Activated T-helper 9 cell treated with anti-CD3 and anti-CD28 coated beads, Interleukin-2, amount 50 U/mL, for 16 hours (primary cell): ENCODE measurements at places on chromosomes 4 and X.

- no peak for DNase-seq
Observed at GRCh38 chr4:43776371-43776770, 672.2 kb downstream of the KCTD8 start.

DNA sequence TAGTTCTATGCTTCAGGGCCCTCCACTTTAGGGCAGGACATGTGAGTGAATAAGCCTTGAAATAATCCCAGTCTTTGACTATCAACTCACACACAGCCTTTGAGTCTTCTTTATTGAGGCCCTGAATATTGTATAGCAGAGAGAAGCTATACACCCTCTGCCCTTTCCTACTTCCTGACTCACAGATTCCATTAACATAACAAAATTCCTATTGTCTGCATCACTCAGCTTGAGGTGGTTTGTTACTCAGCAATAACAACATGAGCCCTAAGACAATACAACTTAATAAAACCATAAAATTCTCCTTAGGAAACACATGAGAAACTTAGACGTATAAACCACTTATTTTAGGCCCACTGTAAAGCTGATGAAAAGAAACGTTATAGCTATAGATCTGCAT lies 680.3 kb upstream of the DIAPH2 start:
- no peak for DNase-seq

DNA sequence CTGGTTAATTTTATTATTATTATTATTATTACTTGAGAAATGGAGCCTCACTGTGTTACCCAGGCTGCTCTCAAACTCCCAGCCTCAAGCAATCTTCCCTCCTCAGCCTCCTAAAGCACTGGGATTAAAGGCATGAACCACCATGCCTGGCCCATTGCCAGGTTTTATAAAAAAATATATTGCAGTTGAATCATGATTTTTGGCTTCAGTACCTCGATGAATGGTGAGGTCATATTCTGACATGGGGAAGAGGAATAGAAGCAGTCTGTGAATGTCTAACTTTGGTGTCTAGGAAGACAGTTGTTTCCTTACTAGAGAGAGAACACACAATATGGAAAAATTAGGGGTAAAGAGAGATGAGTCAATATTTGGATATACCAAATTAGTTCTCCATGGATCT lies 32.0 kb downstream of the CCSER1 start:
- no peak for DNase-seq

DNA sequence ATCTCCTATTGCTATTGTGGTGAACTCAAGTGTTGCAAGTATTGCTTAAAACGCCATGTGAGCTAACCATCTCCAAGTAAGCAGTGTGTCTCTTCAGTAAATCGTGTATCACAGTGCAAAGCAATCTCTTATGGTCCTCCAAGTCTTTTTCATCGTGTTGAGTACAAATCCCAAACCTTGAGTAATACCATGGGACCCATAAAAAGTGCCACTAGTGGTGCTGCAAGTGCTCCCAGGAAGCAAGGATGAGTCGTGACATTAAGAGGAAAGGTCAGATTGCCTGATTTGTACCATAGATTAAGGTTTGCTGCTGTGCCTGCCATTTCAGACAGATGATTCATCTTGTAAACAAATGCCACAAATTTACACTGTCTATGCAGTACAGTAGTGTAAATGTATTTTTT lies 66.9 kb upstream of the BMPR1B start:
- no peak for DNase-seq

- DNase-seq = no peak
Observed at GRCh38 chr4:143433231-143433630, 80.3 kb upstream of the SMARCA5 start.

GRCh38 chr4:157667836-157668235 lies 447.3 kb downstream of the GRIA2 start:
- DNase-seq = no peak

DNA sequence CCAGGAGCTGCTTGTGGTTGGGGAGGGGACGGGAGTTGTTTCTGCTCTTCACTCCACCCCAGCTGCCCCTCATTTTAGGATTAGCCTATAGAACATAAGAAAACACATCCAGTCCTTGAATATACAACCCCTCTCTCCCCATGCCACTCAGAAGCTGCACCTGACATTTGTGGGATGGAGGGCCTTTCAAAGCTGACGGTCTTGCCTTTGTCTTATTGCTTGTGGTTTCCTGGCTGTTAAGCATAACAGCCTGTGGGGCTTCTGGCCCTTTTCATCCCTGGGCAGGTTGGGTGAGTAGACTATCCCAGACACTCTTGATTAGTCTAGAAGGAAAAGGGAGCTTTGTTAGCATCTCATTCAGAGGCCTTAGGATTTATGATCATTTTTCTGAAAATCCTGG lies 407.6 kb upstream of the BOD1L1 start:
- no peak for DNase-seq

- DNase-seq = no peak
Observed at GRCh38 chr4:100721490-100721889, 203.7 kb upstream of the EMCN start.

DNA sequence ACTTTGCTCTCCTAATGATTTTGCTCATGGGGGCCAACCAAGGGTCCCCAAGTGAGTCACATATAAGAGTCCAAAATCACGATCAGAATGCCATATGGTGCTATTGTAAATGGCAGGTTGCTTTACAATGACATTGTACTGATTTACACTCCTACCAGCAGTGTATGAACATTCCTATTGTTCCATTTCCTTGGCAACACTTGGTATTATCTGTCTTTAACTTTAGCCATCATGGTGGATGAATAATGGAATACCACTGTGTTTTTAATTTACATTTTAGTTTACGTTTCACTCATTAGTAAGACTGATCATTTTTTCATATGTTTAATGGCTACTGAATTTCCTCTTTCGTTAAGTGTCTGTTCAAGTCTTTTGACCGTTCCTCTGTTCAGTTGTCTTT lies 96.5 kb downstream of the NYX start:
- DNase-seq = no peak

GRCh38 chrX:8138252-8138651 lies 32.8 kb downstream of the VCX2 start:
- no peak for DNase-seq

- DNase-seq = no peak
Observed at GRCh38 chrX:38664285-38664684, 102.9 kb downstream of the TSPAN7 start.

DNA sequence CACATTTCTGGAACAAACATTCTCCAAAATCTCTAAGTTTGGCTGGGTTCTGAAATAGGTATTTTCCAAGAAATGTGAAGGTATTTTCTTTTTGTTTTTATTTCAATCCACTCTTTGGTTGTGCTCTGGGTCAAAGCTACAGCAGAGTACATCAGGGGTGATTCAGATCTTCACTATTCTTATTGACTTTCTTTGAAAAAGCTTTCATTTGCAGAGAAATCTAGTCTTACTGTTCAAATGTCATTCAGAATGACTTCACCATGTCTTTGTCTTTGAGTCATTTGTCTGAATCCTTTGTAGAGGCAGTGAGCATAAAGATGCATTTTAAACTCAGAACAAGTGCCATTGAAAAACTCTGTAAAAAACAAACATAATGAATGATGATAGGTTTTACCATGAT lies 547.2 kb upstream of the ADGRL3 start:
- no peak for DNase-seq

DNA sequence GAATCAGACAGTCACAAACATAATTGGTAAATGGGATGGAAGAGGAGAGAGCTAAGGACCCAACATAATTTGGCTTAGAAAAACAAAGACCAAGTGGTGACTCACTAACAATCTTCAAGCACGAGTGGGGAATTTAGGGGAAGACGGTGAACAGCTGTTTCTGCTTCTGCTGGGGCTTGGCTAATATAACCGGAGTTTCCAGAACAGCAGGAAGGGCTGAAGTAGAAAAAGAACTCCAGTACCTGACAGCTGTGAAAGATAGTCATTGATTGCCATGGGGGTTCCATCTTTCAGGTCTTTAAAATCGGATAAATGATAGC lies 290.9 kb upstream of the LDB2 start:
- no peak for DNase-seq

DNA sequence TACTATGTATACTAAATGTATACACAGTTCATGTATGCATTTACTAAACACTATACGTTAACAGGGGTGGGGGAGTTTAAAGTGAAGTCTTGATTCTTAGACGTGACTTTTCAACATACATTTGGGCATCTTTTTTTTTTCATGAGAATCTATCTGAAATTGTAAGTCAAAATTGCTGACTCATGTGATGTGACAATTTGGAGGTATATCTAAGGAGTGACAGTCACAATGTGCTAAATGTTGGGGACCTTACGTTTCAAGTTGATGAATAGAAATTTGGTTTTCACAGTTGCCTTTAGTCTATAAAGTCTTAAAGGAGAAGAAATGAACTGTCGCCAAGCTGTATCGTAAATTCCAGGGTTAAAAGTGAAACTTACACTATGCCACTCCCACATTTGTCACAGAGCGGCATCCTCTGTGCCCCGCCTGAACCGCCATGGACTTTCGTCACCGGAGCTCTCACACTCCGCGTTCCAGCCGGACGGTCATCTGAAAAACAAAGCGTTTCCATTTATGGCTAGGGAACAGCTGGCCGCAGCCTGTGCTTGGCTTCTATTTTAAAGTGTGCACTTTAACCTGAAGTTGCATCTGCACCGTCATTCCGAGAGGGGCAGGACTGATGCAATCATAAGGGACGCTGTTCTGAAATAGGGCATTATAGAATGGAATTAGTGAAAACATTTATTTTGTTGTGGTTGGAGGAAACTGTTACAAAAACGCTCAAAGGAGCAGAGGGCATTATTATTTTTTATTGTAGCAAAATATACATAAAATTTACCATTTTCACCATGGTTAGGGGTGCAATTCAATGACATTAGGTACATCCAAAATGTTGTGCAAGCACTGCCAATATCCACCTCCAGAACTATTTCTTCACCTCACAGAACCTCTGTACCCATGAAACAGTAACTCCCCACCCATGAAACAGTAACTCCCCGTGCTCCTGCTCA lies 30.9 kb downstream of the PDLIM3 start:
- DNase-seq = no peak

DNA sequence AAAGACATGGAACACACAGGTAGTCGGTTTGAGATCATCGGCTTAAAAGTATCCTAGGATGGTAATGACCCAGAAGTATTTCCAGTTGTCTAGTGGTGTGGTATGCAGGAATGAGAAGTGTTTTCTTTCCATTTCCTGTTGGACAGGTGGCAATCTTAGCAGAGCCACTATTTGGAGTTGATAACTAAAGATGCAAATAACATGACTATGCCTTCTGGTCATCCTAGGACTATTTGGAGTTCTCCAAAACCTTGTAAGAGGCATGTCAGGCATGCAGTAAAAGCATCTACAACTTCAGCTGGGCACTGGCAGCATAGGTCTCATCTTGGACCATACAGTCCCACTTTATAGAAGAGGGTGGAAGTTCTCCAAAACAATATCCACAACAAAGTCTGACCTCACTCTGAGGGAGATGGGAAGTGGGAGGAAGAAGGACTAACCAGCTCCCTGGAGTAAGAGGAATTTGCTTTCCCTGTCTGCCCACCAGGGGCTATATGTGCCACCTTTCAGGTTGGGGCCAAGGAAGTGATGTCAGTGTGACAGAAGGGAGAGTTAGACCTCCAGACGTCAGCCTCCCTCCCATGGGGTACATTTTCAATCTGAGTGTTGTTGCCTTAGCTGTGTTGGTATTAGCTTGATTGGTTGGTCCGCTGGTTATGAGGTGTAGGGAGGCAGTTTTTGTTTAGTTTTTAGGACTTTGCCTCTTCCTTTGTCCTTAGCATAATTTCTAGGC lies 101.2 kb upstream of the MYOZ2 start:
- DNase-seq = no peak

DNA sequence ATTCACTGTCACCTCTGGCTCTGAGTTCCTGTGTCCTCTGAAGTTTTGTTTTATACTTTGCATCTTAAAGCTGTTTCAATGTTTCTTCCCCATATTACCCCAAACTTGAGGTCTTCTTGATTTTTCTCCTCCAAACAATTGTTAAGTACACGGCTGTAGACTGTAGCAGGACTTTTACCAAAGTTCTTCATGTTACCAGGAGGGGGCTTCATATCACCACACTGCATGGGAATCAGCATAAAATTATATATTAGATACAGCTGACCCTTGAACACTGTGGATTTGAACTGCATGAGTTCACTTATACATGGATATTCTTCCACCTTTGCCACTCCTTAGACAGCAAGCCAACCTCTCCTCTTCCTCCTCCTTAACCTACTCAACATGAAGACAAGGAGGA lies 56.6 kb downstream of the SPATA18 start:
- DNase-seq = no peak

GRCh38 chrX:39759526-39760224 lies 338.1 kb downstream of the BCOR start:
- no peak for DNase-seq

- no peak for DNase-seq
Observed at GRCh38 chr4:183416879-183417755, 27.3 kb upstream of the CDKN2AIP start.

- no peak for DNase-seq
Observed at GRCh38 chr4:139858436-139859205, 193.0 kb downstream of the MGST2 start.

- no peak for DNase-seq
Observed at GRCh38 chr4:47309165-47309564, 154.3 kb downstream of the COMMD8 start.

GRCh38 chr4:182089326-182089725 lies 153.9 kb upstream of the TENM3 start:
- DNase-seq = no peak

- DNase-seq = no peak
Observed at GRCh38 chr4:172758586-172759340, 409.8 kb upstream of the GALNT7 start.

DNA sequence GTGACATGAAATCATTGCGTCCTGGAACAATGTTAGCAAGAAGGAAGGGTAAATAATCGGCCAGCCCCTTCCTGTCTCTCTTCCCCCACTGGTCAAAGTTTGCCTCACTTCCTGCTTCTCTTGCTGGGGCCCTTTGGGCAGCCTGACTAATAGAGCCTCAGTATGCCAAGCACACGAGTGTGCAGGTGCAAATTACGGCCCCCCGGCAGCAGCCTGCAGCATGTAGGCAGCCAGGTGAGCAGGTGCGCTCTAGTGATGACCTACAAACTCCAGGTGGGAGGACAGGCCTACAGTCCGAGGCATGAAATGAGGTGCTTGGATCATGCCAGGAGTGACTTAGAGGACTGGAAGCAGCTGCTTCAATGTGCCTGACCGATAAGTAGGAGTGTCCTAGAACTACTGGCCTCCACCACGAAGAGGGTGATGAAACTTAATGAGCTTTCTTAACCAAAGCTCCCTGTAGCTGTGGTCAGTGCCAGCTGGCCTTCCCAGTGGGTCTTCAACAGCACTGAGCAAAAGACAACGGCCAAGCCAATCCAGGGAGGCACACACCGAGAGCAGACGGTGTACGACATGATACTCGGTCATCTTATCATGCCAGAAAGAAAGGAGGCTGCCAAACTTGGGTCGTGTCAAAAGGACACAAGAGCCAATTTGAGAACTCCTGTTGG lies 26.1 kb upstream of the FAT1 start:
- no peak for DNase-seq

DNA sequence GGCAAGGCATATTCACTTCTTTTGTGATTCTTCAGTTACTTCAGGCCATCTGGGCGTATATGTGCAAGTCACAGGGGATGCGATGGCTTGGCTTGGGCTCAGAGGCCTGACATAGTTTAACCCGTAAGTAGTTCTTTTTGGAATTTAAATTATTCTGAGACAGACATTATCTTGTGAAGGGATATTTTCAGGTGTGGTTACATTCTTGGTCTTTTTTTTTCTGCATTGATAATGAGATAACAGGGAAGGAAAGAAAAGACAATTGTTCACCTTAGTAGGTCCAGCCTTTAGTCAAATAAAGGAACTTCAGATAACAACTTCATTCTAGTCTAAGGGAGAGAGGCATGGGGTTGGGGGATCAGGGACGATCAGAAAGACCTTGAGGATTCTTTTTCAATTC lies 74.8 kb downstream of the TEX13C start:
- no peak for DNase-seq

- no peak for DNase-seq
Observed at GRCh38 chr4:78862314-78862737, 76.9 kb downstream of the PAQR3 start.
